ENCODE measurements at places on chromosomes 5 and 9. TPM values are rescaled to one million over a fixed set of nuclear protein-coding genes. Genes with fewer than 3 reads are reported as not detected.

DNA sequence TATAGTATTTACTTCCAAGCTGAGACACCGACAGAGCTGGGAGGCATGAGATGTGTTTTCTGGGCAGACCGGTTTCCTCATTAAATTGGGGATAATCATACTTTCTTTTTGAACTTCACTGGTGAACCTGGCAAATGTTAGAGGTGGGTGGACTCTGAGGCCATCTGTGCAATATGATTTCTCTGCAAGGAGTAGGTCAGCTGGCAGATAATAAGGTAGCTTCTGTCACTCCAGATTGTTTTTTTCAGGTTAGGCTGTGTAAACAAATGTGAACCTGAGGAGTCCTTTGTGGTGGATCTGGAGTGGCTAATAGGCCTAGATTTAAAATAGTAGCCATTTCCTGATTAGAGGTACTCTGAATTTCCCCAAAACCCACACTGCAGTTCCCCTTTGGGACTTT lies 75.4 kb upstream of the S1PR3 start:
- DNase-seq = no peak

- no peak for DNase-seq
Measured at GRCh38 chr9:104301755-104302154, 202.3 kb upstream of the OR13F1 start.

- DNase-seq = peak; percentile 91
Measured at GRCh38 chr9:19184144-19184917, 46.2 kb upstream of the DENND4C start.

GRCh38 chr9:35112257-35113020 lies 3.2 kb downstream of the ATOSB start:
- DNase-seq = peak; percentile 61

DNA sequence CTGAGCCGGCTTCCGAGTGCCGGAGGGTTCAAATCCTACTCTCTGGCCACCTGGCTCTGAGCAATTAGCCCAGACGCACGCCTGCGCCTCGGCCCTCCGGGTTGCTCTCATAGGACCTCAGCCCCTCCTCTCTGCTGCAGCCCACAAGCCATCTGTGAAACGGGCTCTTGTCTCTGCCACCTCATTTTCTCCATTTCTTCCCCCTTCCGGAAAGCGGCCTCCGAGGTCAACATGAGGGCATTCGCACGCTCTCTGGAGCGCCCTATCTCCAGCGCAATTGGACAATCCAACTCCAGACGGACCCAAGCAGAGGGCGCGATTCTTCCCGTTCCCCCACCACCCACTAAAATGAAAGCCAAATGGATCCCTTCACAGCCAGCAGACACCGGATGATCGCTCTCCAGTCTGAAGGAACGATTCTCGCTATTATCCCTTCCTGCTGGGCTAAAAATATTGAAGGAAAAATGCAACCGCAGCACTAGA lies 41.5 kb downstream of the VAV2 start:
- no peak for DNase-seq

DNA sequence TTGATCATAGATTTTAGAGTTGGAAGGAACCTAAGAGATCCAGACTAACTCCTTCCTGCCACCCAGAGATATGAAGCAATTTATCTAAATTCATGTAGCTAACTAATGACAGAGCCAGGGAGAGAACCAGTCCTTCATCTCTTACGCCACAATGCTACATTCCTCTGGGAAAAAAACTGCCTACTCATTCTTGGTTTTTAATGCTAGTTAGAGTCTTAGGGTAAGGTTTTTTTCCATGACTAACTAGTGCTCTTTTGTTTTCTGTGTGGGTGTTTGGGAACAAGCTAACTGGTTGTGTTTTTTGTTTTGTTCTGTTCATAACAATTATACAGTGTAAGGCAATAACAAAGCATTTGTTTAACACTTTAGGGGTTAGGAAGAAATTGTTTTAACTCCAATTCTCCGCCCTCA lies 52.4 kb downstream of the SLC44A1 start:
- DNase-seq = no peak

- no peak for DNase-seq
Measured at GRCh38 chr5:141506381-141507155, 17.7 kb downstream of the PCDHGC5 start.

- DNase-seq = no peak
Measured at GRCh38 chr5:134020188-134020587, 15.4 kb upstream of the VDAC1 start.

GRCh38 chr5:71828291-71829040 lies 109.4 kb downstream of the CARTPT start:
- no peak for DNase-seq

DNA sequence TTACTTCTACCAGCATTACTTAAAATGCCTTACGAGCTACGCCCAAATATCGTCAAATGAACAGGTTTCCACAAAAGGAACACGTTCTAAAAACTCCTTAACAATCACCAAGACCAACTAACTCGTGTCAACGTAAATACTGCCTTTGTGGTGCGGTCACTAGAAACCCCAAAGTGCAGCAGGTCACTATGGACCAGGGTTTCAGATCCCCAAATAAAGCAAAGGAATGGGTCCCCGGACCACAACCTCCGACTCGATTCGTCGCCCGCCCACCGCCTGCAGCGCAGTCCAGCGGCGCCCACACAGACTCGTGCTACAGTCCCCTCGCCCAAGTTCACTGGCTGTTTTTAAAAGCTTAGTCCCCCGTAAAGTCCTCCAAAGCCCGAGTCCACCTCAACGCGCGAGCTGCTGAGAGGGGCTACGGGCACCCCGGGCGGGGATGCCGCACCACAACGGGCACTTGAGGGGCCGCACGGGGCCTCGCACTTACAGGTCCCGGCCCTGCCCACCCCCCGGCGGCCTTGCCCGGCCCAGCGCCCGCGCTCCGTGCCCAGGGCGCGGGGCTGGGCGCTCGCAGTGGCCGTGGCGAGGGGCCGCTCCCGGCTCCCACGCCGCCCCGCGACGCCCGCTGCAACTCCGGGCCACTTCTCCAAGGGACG lies 1.1 kb downstream of the NFIB start:
- DNase-seq = no peak

DNA sequence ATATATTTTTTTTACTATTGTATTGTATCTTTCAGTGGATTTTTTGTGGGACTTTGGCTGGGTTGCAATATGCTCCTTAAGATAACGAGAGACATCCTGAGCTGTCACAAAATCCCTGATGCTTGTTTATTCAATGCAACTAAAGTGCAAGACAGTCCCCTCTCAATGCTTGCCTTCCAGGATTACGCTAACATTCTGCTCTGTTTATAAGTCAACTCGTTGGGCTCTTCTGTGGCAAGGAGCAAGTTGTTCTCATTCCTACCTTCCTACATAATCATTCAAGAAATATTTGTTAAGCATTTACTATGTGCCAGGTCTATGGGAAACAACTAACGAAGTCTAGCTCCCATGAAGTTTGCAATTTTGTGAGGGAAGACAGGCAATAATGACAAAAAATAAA lies 40.4 kb downstream of the JAKMIP2 start:
- DNase-seq = no peak

DNA sequence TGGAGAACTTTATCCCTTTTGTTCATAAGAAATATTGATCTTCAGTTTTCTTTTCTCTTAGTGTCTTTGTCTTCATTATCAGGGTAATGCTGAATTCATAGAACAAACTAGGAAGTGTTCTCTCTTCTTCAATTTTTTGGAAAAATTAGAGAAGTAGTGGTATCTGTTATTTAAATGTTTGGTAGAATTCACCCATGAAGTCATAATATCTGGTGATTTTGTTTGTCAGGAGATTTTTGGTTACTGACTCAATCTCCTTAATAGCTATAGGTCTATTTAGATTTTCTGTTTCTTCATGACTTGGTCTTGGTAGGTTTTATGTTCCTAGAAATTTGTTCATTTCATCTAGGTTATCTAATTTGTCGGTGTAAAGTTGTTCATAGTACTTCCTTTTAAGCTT lies 45.4 kb upstream of the STARD4 start:
- no peak for DNase-seq

DNA sequence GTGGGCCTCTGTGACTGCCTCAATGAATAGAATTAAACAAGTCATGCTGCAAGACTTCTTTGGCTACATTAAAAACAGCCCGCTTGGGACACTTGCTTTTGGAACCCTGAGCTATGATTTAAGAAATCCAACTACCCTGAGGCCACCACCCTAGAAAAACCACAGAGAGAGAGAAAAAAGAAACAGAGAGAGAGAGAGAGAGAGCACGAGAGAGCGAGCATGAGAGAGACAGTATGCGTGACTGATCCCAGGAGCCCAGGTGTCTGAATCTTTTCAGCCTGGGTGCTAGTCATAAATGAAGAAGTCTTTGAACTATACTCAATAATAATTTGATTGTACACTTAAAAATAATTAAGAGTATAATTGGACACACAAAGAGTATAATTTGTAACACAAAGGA lies 123.1 kb upstream of the FREM1 start:
- no peak for DNase-seq

DNA sequence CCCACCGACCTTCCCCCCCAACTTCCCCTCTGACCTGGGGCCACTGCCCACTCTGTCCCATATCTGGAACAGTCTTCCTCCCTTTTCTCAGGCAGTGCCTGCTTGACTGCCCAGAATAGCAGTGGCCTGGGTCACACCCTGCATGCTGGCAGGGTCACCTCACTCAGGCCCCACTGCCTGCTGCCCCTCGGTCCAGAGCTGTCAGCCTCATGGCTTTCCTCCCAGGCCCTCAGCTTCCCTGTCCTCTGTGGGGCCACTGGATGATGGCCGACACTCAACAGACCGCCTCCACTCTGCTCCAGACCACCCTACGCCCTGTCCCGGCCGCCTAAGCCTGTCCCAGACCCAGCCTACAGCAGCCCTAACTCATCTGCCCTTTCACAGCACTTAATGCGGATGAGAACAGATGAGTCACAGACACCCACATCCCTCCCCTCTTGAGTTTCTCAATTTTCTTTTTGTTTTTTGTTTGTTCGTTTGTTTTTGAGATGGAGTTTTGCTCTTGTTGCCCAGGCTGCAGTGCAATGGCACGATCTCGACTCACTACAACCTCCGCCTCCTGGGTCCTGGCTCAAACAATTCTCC lies 5.9 kb downstream of the PNPLA7 start:
- DNase-seq = no peak

GRCh38 chr9:100474082-100474923 lies 1.4 kb downstream of the TMEFF1 start:
- no peak for DNase-seq

- no peak for DNase-seq
Measured at GRCh38 chr9:87569008-87569509, 71.4 kb downstream of the DAPK1 start.

- DNase-seq = no peak
Measured at GRCh38 chr5:111972548-111972947, 215.6 kb upstream of the NREP start.

DNA sequence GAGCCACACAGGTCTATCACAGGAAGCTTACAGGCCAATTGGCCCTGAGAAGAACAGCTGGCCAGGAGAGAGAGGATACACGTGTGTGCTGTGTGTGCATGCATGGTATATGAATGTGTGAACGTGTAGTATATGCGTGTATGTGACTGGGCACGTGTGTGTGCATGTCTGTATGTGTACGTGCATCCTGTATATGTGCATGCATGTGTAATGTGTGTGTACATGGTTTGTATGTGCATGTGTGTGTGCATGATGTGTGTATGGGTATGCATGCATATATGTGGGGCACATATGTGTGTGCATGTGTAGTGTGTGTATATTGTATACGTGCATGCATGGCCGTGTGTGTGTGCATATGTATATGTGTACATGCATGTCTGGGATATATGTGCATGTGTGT lies 57.0 kb upstream of the FCN2 start:
- no peak for DNase-seq

DNA sequence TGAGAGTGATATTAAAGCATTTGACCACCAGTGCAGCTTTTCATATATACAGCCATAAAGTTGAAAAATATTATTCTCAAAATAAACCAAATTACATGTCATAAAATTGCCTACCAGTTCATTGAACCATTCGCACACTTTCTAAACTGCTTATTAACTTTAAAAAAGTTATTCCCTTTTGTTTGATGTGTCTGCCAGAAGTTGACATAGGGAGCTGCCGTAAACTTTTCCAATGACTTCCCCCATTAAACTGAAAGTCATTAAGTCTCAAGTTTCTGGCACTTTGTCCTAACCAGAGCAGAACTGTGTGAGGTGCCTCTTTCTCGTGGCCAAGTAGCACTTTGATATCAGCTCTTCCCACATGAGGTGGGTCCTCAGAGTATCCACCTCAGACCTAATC lies 582.0 kb upstream of the DMAC1 start:
- no peak for DNase-seq

DNA sequence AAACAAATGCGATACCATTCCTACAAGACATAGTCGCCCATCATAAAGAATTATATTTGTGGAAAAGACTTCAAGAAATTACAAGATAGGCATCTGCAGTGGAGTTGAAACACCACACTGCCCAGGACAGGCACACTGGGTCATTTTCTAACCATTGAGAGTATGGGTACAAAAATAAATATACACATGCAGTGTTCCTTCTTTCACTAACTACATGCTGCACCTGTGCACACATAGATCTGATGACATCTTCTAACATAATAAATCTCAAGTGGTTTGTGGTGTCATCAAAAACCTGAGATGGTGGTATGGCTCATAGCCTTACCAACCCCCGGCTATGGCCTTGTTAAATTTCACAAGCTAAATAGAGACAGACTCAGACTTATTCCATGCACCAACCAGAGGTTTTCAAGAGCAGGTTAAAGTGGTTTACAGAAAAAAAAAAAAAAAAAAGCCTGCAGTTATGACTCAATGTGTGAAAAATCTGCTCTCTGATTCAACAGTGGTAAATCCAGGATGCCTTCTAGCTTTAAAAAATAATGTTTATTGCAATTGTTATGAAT lies 12.4 kb upstream of the NFIB start:
- peak; percentile 54 for DNase-seq

- DNase-seq = no peak
Measured at GRCh38 chr5:42228279-42228678, 195.0 kb upstream of the GHR start.

DNA sequence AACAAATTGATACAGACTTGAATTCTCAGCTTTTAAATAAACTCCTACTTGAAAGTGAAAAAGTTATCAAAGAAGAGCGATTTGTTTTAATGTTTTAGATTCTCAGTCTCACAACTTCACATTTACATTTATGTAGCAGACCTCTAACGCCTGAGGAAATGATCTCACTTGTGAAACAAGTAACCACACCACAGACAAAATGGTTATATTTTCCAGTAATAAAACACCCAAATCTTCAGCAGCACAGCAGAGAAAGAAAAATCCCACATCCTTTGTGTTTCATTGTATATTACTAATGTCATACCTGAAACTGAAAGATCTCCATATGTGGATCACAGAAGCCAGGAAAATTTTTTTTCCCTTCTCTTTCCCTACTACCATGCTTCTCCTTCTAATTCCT lies 29.8 kb upstream of the GZMA start:
- DNase-seq = peak; percentile 83

The MEIKIN gene
- not detected for total RNA-seq

The FGF1 gene
- not detected for total RNA-seq

The MEGF10 gene
- total RNA-seq = not detected

The IL9 gene
- not detected for total RNA-seq

The FOXD4L3 gene
- total RNA-seq = not detected

The ASTN2 gene
- total RNA-seq = 3.1 TPM

The TLR4 gene
- total RNA-seq = not detected

The PCDHGA11 gene
- total RNA-seq = 0.31 TPM

The IFNA2 gene
- total RNA-seq = not detected

The ZNF608 gene
- total RNA-seq = not detected

The FAXDC2 gene
- not detected for total RNA-seq

The PCDHGB2 gene
- total RNA-seq = 0.97 TPM

The CDH6 gene
- not detected for total RNA-seq

The HSDL2 gene
- total RNA-seq = 14.1 TPM

Data from activated CD4-positive, alpha-beta T cell treated with anti-CD3 and anti-CD28 coated beads, Interleukin-2, amount 10 ng/mL, durations not matched to agents 24 days and 14 days (primary cell).